ENCODE measurements at places on chromosomes 7 and 10. TPM values are rescaled to one million over a fixed set of nuclear protein-coding genes. Genes with fewer than 3 reads are reported as not detected.

GRCh38 chr10:126833542-126833941 is 71.7 kb upstream of the DOCK1 start:
- no peak for DNase-seq
- H3K4me1 ChIP-seq: no peaks in the 10 kb centered on the region
- H3K36me3 ChIP-seq: no peaks in the 10 kb centered on the region
- H3K27ac ChIP-seq: no peak overlapping the region
- H3K4me3 ChIP-seq: no peak overlapping the region

DNA sequence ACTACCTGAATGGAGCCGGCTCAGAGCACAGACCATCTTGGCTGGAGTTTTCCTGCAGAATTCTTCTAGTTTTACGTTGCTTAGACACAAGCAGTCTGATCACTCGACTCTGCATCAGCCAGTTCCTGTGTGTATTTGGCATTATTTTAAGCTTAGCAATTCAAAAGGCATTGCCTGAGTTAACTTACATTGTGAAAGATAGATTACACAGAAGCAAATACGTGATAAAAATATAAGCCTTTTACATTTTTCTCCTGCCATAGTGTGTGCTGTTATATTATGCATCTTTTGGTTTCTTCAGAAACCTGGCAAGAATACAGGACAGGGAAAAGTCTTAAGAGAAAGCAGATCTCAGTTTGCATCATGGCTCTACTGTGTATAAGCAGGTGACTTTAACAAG is 98.1 kb downstream of the LRRC4 start:
- no peaks in the 10 kb centered on the region for H3K27me3 ChIP-seq
- H3K4me3 ChIP-seq: no peak overlapping the region
- DNase-seq: no peak
- H3K4me1 ChIP-seq: no peaks in the 10 kb centered on the region
- H3K27ac ChIP-seq: no peak overlapping the region

DNA sequence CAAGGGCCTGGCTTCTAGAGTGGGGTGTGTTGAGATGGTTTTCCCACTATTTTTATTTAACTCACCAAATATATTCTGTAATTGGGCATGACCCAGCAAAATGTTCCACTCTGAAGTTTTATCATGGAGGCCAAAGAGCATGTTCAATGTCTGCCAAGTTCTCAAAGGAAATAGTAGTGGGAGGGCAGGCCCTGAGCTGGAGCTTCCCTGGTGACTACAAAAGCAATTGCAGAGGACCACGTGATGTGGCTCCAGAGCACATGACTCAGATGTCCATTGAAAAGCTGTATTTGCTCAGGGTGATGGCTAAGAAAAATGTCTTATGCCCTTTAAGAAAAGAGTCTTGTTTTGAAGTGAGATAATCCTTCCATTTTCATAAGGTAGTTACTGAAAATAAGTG is 1024.8 kb downstream of the LRMDA start:
- no peaks in the 10 kb centered on the region for H3K36me3 ChIP-seq
- H3K4me1 ChIP-seq: no peaks in the 10 kb centered on the region
- H3K4me3 ChIP-seq: no peak overlapping the region
- DNase-seq: no peak
- no peak overlapping the region for H3K27ac ChIP-seq

DNA sequence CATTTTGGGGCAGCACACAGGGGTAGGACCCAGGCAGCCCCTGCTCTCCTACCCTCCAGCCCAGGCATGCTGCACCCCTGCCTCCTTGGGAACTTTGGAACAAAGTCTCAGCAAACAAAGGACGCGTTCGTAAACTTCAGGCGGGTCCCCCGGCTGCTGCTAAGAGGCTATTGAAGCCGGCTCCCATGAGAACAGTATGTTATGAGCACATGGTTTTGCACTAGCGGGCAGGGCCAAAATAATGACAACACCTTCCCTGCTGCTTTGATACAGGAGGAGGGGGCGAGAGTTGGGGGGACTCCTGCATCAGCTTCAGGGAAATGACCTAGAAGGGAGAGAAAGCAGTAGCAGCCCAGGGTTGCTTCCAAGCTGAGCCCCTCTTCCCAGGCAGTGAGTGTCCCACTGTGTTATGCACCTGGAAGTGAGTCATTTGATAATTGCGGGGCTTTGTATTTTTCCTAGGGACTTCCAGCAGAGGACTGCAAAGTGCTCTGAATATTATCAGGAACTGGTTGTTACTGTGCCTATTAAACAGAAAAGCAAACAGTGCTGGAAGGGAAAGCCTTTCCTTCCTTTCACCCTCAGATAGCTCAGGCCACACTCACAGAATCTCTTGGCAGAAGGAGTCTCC is 6.9 kb downstream of the ITPRIP start:
- H3K4me3 ChIP-seq: peak overlapping the region; percentile 15
- H3K27ac ChIP-seq: peak overlapping the region; percentile 83
- no peaks in the 10 kb centered on the region for H3K27me3 ChIP-seq
- H3K4me1 ChIP-seq: peaks cover 80% of the 10 kb centered on the region
- no peak for DNase-seq
- no peaks in the 10 kb centered on the region for H3K36me3 ChIP-seq

DNA sequence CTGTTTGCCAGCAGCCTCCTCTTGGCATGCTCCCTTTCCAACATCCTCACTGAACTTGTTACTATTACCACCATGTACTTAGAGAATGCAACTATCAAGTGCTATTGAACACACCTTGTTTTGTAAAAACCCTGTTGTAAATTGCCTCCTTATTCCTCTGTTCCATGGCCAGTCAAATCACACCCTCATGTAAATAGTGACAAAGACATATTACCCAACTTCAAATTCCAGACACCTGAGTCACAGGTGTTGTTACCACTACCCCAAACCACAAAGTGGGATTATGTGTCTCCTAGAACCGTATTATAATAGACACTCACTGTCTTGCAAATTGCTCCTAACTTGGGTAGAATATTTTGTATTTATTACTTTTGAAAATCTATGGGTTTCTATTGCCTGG is 263.2 kb upstream of the C7orf33 start:
- no peaks in the 10 kb centered on the region for H3K36me3 ChIP-seq
- H3K27ac ChIP-seq: no peak overlapping the region
- no peaks in the 10 kb centered on the region for H3K27me3 ChIP-seq
- H3K4me3 ChIP-seq: no peak overlapping the region
- H3K4me1 ChIP-seq: no peaks in the 10 kb centered on the region

DNA sequence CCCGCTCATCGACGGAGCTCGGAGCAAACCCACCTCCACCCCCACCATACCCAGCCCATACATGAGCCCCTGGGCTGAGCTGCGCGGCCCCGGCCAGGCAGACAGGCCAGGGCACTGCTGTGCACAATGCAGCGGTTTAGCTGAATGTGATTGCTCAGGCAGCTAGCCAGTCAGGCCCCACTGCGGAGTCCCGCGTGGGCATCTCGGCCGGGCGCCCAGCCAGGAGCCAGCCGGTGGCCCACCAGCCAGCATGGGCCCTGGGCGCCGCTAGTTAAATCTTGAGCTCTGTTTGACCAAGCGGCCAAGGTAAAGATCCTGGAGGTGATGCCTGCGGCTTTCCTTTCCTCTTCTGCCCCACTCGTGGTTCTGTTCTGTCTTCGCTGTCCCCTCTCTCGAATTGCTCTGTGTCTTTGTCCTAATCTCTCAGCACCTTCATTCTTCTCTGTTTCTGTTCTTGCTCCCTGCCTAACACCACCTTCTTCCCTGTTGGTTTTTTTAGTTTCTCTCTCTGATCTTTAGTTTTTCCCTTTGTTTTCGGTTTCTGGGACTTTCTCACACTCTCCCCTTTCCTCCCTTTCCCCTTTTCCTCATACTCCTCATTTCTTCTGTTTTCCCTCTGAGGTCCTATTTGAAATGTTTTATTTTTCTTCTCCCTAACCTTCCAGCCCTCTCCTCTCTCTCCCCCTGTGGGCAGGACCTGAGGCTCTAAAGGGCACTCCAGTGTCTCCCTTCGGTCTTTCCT is 6.6 kb downstream of the UFSP1 start:
- DNase-seq: peak; percentile 28
- peaks cover 18% of the 10 kb centered on the region for H3K36me3 ChIP-seq
- H3K27ac ChIP-seq: no peak overlapping the region

DNA sequence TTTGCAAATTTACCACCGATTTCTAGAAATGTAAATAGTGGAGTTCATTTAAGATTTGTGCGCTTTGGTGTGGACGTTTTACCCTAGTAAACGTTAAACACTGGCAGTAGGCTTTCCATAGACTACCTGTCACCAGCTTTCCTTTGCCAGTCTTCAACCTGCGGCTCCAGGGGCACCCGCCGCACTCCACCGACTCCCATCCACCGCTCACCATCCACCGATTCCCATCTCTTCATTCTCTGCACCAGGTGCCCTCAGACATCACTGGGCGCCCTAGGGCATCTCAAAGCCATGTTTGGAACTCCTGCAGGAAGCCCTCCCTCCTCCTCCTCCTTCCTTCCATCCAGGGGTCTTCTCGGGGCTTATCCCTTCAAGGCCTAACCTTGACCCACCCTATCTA is 1.4 kb upstream of the AP5Z1 start:
- H3K4me1 ChIP-seq: peaks cover 17% of the 10 kb centered on the region
- peaks cover 13% of the 10 kb centered on the region for H3K36me3 ChIP-seq
- H3K27ac ChIP-seq: no peak overlapping the region
- no peak for DNase-seq
- peak overlapping the region; percentile 97 for H3K4me3 ChIP-seq

DNA sequence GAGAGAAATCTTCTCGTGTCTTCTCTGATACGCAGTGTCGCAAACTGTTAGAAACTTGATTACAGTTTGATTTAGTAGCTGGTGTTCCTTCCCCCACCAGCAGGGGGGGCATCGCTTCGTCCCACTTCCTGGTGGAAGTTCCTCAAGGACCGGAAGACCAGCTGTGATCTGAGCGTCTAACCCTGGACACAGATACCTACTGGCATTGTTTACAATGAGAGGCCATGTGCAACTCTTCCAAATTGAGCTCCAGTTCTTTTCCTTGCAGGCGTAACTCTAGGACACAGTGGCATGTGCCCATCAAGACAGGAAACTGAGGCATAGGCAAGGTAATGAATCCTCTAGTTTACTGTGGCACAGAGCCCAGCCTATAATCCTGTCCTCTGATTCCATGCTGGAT is 219.0 kb downstream of the CCDC3 start:
- DNase-seq: peak; percentile 38
- no peaks in the 10 kb centered on the region for H3K27me3 ChIP-seq
- no peaks in the 10 kb centered on the region for H3K36me3 ChIP-seq
- H3K4me1 ChIP-seq: no peaks in the 10 kb centered on the region
- no peak overlapping the region for H3K4me3 ChIP-seq

DNA sequence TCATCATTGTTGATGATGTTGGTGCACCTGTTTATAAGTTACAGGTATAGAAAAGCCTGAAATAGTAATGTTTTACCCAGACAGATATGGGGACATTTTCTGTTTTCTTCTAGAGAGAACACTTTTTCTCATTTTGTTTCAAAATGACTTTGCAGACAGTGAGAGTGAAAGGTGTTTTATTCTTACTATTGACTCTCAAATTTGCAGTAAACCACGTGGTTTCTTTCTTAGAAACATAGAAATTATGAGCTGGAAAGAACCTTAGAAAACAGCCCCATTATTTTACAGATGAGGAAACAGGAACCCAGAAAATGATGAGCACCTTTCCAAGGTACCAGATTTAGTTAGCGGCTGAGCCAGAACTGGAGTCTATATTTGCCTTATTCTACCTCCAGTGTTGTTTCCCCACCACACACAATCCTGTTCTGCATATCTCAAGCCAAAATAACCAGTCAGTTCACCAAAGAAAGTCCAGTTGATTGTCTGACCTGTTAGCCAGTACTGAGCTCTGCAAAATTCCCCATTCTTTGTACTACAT is 138.9 kb upstream of the AHR start:
- no peak for DNase-seq
- H3K27ac ChIP-seq: no peak overlapping the region
- no peaks in the 10 kb centered on the region for H3K4me1 ChIP-seq
- no peaks in the 10 kb centered on the region for H3K36me3 ChIP-seq

- no peak for DNase-seq
- H3K4me3 ChIP-seq: no peak overlapping the region
- no peaks in the 10 kb centered on the region for H3K27me3 ChIP-seq
- H3K27ac ChIP-seq: no peak overlapping the region
- no peaks in the 10 kb centered on the region for H3K36me3 ChIP-seq
Measured at GRCh38 chr10:88037623-88038022, 174.2 kb downstream of the PTEN start.

- H3K27me3 ChIP-seq: no peaks in the 10 kb centered on the region
- H3K27ac ChIP-seq: no peak overlapping the region
- H3K4me1 ChIP-seq: no peaks in the 10 kb centered on the region
- H3K4me3 ChIP-seq: no peak overlapping the region
Measured at GRCh38 chr10:33886299-33886698, 551.8 kb upstream of the NRP1 start.

GRCh38 chr10:6164271-6165095 is 38.2 kb upstream of the PFKFB3 start:
- H3K4me3 ChIP-seq: peak overlapping the region; percentile 73
- H3K27me3 ChIP-seq: no peaks in the 10 kb centered on the region
- no peak for DNase-seq
- peak overlapping the region; percentile 92 for H3K27ac ChIP-seq

DNA sequence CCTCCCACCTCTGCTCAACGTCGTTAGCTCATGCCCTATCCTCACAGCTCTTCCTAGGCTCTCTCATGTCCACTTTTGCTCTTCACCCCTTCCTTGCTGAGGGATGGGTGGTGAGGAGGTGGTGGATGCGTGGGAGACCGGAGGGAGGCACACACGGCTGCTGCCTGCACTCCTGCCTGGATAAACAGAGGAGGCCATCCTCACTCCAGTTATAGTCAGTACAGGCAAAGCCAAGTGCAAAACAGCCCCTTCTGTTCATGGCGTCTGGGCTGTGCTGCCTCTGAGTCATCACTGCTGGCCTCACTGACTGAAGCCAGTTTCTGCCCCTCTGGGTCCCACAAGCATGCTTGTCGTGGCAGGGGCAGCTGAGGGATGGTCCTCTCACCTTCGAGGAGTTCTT is 31.9 kb upstream of the LRRC4 start:
- H3K27ac ChIP-seq: no peak overlapping the region
- H3K4me1 ChIP-seq: no peaks in the 10 kb centered on the region
- H3K4me3 ChIP-seq: no peak overlapping the region
- H3K36me3 ChIP-seq: no peaks in the 10 kb centered on the region
- DNase-seq: no peak
- no peaks in the 10 kb centered on the region for H3K27me3 ChIP-seq

CCL26 gene
- not detected for total RNA-seq

TMEM213 gene
- total RNA-seq: not detected

PRKG1 gene
- total RNA-seq: 31.7 TPM

TAS2R38 gene
- not detected for total RNA-seq

DCLRE1A gene
- 2.3 TPM for total RNA-seq
